ENCODE measurements at places on chromosomes 6 and 20. TPM values are rescaled to one million over a fixed set of nuclear protein-coding genes. Genes with fewer than 3 reads are reported as not detected.

DNA sequence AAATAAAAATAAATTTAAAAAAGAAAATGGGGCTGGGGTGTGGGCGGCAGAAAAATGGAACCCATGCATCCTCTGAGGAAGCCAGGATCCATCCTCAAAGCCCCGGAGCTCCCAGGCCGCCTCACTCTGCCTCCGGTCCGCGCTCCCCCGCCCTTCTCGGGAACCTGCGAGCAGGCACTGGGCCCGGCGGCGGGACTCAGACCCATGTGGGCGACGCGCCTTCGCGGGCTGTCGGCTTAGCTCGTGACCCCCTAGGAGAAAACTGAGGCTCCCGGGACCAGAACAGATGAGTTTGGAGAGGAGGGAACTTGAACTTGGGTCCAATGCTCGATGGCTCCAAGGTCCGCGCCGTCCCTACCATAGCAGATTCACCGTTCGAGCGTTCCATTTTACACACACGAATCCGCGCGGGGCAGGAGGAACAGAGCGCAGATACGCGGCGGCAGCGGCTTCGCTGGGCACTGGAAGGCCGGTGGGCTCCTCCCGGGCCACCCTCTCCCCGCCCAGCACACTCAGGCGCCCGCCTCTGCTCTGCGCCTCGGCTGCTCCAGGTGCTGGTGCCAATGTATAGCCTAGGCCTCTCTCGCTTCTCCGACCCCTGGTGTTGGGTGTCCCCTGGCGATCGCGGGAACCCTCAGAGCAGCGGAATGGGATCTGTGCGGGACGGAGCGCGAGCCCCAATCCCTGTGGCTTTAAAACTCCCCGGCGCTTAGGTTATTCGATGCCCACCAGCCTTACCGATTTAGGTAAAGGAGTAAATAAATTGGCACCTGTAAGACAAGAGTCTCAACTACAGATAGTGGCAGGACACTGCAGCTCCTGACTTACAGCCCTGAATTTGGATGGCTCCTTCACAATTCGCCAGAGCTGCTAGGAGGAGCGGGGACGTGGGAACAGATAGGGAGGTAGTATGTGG, 39.2 kb downstream of the DPPA5 start:
- no peak for DNase-seq

DNA sequence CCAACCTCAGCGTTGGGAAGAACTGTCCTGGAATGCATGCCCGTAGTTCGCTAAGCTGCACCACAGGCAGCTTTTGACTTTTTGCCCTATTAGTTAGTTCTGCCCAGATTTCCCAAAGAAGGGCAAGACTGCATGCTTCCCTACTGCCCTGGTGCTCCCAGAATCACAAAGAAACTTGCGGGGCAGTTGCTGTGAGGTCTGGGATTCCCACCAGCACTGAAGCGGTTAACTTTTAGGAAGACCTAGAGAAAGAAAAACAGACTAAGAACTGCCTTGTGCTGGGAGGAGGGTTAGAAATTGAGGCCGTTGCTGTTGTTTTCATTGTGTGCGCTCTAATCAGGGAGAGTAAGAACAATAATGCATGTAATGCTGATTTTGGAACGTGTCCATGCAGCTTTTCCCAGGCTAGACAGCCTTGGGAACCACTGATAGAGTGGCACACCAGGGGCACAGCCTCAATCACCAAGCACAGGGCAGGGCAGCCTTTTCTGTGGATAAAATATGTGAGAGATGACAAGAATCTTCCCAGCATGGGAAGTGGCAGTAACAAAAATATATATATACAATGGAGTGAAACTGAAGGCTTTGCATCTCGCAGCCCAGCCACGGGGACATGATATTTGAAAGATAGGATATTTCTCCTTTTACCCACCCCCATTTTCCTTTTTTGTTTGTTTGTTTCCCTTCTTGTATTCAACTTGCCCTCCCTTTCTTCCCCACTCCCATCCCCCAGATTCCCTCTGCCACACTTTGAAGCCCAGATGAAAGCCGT, 137.7 kb upstream of the HEY2 start:
- peak; percentile 59 for DNase-seq

DNA sequence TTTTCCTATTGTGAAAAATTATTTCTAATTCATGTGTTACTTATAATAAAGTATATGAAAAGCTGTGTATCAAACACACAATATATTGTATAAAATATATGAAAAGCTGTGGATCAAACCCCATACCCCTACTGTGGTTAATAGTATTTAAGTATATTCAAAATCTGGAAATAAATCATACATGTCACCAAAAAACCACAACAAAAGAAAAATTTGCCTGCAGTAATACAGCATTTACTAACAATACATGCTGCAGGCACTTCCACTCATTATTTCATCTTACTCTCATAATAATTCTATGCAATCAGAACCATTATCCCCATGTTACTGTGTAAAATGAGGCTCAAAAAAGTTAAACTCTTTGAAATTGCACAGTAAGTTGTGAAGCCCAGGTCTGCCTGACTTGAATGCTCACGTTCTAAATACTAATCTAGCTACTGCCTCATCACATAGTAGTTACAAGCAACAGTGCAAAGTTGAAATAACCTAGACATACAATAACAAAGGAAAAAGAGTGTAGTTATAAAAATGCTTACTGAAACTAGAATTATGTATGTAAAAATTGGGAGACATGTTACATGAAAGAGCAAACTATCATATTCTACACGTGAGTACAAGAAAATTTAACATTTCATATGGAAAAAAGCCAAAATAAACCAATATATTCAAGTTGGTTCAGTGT, 61.7 kb downstream of the FAM217A start:
- DNase-seq: peak; percentile 36

GRCh38 chr6:1635305-1636010, 25.7 kb downstream of the FOXC1 start:
- no peak for DNase-seq

Gene SDC4
- 156 TPM for polyA plus RNA-seq

- DNase-seq: no peak
Measured at GRCh38 chr6:101545191-101545590, 151.7 kb downstream of the GRIK2 start.

GRCh38 chr20:13749811-13750210, 34.9 kb downstream of the ESF1 start:
- no peak for DNase-seq

GRCh38 chr6:166207284-166207561, 39.6 kb upstream of the TBXT start:
- no peak for DNase-seq

DNA sequence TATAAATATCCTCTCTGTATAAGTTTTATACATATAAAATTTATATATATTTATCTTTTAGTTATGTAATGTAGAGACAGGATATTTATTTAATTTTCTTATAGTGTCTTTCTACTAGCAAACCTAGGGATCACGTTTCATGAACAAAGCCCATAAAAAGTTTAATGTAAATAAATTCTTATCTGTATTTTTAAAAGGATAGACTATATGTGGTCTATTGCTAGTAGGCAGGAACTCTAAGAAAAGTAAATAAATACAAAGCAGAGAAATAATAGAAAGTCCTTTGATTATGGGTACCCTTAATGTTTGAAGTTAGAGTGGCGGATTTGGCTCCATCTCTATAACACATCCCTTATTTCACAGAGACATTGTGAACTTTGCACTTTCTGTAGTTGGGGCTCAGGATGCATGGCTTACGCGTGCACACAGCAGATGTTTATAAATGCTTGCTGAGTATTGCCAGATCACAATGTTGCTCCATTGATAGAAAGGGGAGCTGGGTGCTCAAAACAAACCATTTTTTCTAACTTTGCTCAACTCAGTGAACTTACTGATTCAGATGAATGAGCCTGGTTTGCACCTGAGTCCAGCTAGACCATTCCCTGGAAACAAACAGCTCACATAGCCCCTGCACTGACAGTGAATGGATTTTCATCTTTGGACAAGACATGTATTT, 179.1 kb downstream of the SYNE1 start:
- no peak for DNase-seq

DNA sequence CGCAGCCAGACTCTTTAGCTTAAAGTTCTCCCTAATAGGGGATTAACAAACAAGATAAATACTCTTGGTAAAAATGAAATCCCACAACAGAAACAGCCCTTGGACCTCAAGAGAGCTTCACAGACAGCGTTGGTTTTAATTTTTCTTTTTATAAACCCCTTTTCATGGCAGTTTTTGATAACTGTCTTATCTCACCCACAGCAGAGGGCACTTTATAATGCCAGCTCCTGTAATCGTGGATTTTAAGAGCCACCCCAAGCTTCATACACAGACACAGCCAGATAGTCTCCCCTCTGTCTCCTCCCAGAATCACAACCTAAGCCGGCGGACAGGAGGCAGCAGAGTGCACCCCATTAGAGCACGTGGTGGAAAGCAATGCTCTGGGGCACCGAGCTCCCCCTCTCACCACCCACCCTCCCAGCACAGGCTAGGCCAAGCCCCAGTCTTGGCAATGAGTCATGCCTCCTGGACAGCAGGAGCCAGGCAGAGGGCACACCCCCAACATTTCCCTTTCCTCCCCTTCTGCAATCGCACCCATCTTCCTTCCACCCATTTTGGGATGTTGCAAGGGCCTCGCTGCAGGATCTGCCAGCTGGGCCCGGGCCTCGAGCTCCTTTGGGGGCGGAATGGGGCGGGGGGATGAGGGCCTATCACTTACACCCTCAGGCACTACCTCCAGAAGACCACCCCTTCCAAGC, 2.4 kb downstream of the JAG1 start:
- no peak for DNase-seq

Gene AAR2
- 41.2 TPM for polyA plus RNA-seq

Gene HMGCLL1
- 3.3 TPM for polyA plus RNA-seq
